Endodermal cell (in vitro differentiated cells): ENCODE measurements at places on chromosomes 11 and 22. TPM values are rescaled to one million over a fixed set of nuclear protein-coding genes. Genes with fewer than 3 reads are reported as not detected.

- H3K36me3 ChIP-seq = no peaks in the 10 kb centered on the region
- DNase-seq = no peak
- H3K27ac ChIP-seq = no peak within 1 kb of the TSS
- no peak within 1 kb of the TSS for H3K4me3 ChIP-seq
- H3K27me3 ChIP-seq = peaks cover 50% of the 10 kb centered on the region
- no peaks in the 10 kb centered on the region for H3K4me1 ChIP-seq
These were observed at the start of gene CSRP3 for GRCh38 chr11:19201737-19202605. Gene CSRP3 (minus strand): TSS chr11:19201983. CDS start chr11:19192448, 9,535 bp downstream.

- peaks cover 33% of the 10 kb centered on the region for H3K27me3 ChIP-seq
- no peak overlapping the region for H3K4me3 ChIP-seq
- DNase-seq = peak; percentile 86
- H3K27ac ChIP-seq = no peak overlapping the region
These were observed 1.8 kb downstream of the KCNK7 start for GRCh38 chr11:65593518-65594414.

The OR56A1 gene
- total RNA-seq = 0.14 to 0.17 TPM (median 0.15 TPM) in 3 replicates

DNA sequence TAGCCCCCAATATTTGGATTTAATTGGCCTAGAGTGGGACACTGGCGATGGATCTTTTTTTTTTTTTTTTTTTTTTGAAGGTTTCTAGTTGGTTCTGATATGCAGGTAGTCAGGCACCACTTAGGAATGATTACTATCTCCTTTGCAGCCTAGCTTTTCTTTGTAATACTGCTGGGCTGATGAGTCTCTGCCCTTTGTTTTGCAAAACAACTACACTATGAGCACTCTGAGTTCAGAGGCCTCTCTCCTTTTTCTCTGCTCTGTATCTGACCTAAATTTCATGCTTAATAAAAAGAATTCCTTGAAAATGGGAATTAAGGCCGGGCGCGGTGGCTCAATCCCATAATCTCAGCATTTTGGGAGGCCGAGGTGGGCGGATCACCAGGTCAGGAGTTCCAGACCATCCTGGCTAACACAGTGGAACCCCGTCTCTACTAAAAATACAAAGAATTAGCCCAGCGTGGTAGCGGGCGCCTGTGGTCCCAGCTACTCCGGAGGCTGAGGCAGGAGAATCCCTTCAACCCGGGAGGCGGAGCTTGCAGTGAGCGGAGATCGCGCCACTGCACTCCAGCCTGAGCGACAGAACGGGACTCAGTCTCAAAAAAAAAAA lies 1312.3 kb downstream of the FAM181B start:
- peaks cover 8% of the 10 kb centered on the region for H3K4me1 ChIP-seq
- H3K4me3 ChIP-seq = peak overlapping the region; percentile 6
- H3K27ac ChIP-seq = no peak overlapping the region
- H3K36me3 ChIP-seq = no peaks in the 10 kb centered on the region
- H3K27me3 ChIP-seq = no peaks in the 10 kb centered on the region

GRCh38 chr11:18010121-18010670 lies 2.7 kb downstream of the SERGEF start:
- H3K4me1 ChIP-seq = no peaks in the 10 kb centered on the region
- peaks cover 13% of the 10 kb centered on the region for H3K36me3 ChIP-seq
- no peak overlapping the region for H3K4me3 ChIP-seq
- H3K27ac ChIP-seq = no peak overlapping the region
- DNase-seq = no peak
- peaks cover 12% of the 10 kb centered on the region for H3K27me3 ChIP-seq

The KRTAP5-1 gene
- not detected in 2 replicates for total RNA-seq

GRCh38 chr11:103967985-103968384 lies 68.5 kb upstream of the DDI1 start:
- no peaks in the 10 kb centered on the region for H3K27me3 ChIP-seq
- DNase-seq = no peak
- no peak overlapping the region for H3K4me3 ChIP-seq
- H3K27ac ChIP-seq = no peak overlapping the region
- H3K4me1 ChIP-seq = no peaks in the 10 kb centered on the region

The C11orf87 gene
- total RNA-seq = 0.05 TPM in 1 of 2 replicates, not detected in the other

The CDC42BPG gene
- total RNA-seq = 11.1 to 13.2 TPM (median 12.2 TPM) in 3 replicates

The SIK3 gene
- total RNA-seq = 37.2 to 57.2 TPM (median 44.8 TPM) in 3 replicates

The APOL5 gene
- not detected in 2 replicates for total RNA-seq

DNA sequence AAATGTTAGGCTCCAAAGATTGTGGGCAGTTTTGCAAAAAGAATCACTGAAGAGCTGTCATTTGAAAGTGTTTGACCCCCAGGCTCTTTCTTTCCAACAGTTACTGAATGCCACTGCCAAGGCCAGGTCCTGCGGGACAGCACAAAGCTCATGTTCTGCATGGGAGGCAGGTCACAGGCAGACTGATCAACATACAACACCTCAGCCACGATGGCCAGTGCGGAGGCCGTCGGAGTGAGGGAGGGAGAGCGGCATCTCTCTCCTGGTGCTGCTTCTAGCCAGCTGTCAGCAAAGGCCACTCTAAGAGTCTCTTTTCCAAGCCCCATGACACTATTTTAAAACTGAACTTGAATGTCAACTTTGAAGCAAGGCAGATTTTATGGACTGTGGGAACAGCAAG lies 49.9 kb downstream of the ARFGAP3 start:
- no peak overlapping the region for H3K4me3 ChIP-seq
- DNase-seq = no peak
- no peak overlapping the region for H3K27ac ChIP-seq
- no peaks in the 10 kb centered on the region for H3K4me1 ChIP-seq
- H3K27me3 ChIP-seq = no peaks in the 10 kb centered on the region

- H3K4me1 ChIP-seq = no peaks in the 10 kb centered on the region
- H3K4me3 ChIP-seq = no peak overlapping the region
- no peak for DNase-seq
- peaks cover 86% of the 10 kb centered on the region for H3K27me3 ChIP-seq
These were observed 286.4 kb upstream of the C11orf87 start for GRCh38 chr11:109135627-109136026.

DNA sequence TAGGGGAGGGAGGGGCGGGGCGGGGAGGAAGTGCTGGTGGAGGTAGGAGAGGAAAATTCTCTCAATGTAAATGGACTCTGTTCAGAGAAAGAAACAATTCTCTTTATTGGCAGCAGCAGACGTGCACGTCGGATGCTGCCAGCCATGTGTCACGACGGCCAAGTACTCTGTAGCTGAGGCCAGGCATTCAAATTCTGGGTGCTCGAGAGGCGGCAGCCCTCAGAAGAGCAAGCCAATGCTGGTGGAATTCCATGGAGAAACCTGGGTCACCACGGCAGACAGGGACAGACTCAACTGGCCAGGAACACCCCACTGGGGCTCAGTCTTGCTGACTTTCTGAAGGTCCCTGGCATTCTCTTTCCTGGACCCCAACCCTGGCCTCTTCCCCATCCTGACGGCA lies 90.8 kb downstream of the ABTB2 start:
- peaks cover 16% of the 10 kb centered on the region for H3K4me1 ChIP-seq
- no peaks in the 10 kb centered on the region for H3K36me3 ChIP-seq
- H3K4me3 ChIP-seq = no peak overlapping the region
- no peak overlapping the region for H3K27ac ChIP-seq
- no peaks in the 10 kb centered on the region for H3K27me3 ChIP-seq

The FGF19 gene
- 0.40 to 0.66 TPM (median 0.61 TPM) in 3 replicates for total RNA-seq
